ENCODE measurements at places on chromosomes 13 and 19.

- no peak for DNase-seq
Measured at GRCh38 chr19:40269216-40269940, 15.8 kb downstream of the AKT2 start.

DNA sequence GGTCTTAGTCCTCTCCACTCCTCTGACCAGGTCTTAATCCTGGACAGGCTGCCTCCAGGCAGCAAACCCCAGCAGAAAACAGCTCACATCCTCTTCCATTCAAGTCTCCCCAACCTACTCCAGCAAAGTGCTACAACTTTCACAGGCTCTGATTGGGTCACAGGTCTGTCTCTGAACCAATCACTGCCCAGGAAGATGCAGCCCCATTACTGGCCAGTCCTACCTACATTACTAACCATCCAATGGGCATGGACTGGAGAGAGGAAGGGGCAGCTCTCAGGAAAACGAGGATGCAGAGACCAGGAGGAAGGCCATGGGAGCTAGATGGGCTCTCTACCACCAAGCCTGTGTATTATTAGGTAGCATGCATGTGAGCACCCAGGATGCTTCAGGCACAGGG lies 12.2 kb downstream of the MED26 start:
- peak; percentile 8 for DNase-seq

DNA sequence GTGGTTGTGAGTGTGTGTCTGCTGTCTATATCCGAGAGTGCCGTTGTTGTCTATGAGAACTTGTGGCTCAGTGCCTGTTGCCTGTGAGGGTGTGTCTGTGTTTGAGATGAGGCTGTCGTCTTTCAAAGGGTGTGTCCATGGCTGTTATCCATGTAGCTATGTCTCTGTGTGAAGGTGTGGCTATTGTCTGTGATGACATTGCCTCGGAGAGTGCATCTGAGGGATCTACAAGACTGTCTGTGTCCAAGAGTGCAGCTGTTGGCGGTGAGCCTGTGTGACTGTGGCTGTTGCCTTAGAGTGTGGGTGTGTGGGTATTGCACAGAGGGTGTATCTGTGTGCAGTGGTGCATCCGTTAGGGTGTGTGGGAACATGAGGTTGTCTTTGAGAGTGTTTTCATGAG lies 4.9 kb downstream of the NUMBL start:
- no peak for DNase-seq

DNA sequence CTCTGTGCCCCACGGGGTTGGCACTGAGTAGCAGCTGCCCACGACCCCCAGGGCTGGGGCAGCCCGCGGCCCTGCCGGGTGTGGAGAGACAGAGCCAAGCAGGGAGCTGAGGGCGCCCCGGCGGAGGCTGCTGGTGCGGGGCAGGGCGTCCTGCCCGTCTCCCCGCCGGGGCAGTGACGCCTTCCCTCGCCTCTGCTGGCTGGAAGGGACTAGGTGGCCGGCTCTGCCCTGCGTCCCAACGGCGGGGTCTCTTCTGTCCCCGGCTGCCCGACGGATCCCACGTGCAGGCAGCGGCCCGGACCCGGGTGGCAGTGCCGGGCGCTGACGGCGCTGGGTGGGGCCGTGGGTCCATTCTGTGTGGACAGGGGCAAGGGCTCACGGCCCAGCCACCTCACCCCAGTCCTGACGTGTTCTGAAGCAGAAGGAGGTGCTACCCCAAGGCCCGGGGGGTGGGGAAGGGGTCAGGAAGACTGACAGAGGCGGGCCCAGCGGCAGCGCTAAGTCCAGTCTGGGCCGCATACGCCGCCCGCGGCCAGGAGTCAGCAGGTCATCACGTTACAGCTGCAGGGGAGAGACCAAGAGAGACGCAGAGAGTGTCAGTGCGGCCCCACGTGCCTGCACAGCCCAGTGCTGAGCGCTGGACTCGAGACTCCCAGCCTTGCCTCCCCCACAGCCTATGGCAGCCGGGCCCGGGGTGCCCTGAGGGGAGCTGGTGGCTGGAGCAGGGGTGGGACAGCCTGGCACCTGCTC lies 15.1 kb upstream of the PLPP2 start:
- no peak for DNase-seq

GRCh38 chr13:75334634-75335447 lies 147.1 kb downstream of the TBC1D4 start:
- DNase-seq: no peak

GRCh38 chr19:1450735-1451731 lies 1.1 kb downstream of the APC2 start:
- no peak for DNase-seq

- DNase-seq: no peak
Measured at GRCh38 chr19:30446850-30447552, 74.8 kb downstream of the ZNF536 start.

DNA sequence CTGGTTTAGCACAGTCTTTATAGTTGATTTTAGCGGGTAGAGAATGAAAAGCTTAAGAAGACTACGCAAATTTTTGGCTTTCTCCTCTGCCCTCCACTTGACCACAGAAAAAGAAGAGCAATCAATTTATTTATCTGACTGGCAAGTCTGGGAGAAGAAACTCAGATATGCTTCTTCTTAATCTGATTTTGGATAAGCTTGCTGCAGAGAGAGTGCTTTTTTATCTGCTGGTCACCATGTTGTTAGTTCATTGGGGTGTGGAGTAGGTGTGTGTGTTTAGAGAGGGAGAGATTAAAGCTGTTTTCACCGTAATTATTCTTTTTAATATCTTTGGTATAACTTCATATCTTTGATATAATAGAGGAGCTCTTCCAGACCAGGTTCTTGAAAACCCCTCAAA lies 471.4 kb upstream of the SLC10A2 start:
- DNase-seq: no peak

DNA sequence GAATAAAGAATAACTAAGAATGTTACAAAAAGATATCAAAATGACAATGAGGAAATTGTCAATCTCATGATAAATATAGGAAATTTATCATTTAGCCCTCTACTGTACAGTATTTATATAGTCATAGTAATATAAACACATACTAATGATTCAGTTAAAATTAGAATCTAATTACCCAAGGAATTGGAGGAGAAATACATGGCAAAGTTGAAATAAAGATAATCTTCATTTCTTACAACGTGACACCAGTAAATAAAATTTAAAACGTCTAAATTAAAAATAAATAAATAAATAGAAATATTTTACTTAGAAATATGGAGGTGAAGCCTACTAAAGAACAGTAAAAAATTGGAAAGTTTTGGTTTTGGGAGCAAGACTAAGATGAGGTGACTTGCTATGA lies 2163.1 kb upstream of the PCDH20 start:
- DNase-seq: no peak

DNA sequence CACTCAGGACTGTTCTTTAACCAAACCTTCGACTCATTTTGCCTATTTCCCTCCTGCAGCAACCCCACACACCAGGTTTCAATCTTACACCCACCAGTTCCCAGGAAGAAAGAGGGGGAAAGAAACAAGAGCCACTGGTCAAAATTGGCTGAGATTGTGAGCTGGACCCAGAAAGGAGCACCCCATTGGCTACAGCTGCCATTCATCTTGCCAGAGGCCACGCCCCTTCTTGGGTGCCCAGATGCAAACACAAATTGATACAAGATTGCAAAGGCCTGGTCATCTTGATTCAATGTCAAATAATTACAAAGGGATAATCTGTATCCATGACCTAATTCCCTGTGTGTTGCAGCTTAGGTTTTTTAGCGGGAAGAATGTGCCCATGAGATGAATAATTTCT lies 258.4 kb downstream of the LIG4 start:
- no peak for DNase-seq

- DNase-seq: no peak
Measured at GRCh38 chr13:71339005-71339404, 528.0 kb downstream of the DACH1 start.

- DNase-seq: no peak
Measured at GRCh38 chr13:79725841-79726240, 244.9 kb downstream of the NDFIP2 start.

- DNase-seq: no peak
Measured at GRCh38 chr19:45057444-45057843, 18.6 kb downstream of the CLASRP start.

DNA sequence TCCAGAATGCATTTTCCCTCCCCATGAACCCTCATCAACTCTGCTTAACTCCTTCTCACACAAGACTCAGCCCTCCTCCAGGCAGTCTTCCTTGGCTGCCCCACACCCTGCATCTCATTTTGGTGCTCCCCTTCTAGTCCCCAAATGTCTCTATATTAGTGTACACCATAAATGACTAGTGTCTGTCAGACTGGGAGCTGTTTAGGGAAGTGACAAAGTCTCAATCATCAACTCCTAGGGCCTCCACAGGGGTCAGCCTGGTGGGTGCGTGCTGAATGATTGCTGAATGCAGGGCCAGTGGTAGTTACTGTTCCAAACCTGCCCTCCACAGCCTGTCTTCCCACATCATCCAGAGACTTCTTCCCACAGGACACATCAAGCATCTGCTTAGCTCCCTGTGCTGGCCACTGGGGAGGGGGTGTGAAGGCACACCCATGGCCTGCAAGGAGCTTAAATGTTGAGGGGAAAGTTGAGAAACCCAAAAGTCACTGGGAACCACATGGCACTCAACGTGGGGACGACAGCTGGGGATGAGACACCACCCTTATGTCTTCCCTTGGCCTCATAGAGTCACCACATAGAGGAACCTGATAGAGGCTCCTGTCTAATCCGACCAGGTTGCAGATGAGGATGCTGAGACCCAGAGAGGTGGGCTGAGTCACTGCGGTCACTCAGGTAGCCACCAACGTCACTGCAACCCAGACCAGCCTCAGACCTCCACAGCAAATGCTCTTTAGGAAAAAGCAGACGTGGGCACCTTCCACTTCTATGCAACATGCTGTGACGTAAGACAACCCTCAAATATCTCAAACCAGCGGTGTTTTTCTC lies 79.3 kb upstream of the TM9SF2 start:
- DNase-seq: peak; percentile 29

GRCh38 chr13:46698014-46698413 lies 98.9 kb downstream of the ESD start:
- no peak for DNase-seq

GRCh38 chr19:10695401-10696398 lies 5.5 kb upstream of the QTRT1 start:
- DNase-seq: peak; percentile 96

DNA sequence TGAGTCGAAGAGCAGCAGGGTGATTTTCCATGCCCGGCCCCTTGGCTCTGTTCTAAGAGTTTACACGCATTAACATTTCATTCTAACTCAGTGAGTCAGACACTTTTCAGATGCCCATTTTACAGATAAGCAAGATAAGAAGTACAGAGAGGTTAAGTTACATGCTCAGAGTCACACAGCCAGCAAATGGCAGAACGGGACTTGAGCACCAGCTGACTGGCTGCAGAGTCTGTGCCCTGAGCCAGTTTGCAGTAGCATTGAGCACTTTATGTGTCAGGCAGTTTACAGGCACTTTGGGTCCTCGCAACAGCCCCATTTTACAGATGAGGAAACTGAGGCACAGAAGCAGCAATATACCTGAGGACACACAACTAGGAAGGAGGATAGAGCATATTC lies 19.0 kb downstream of the CCDC8 start:
- no peak for DNase-seq

All from inflammatory macrophage (primary cell).